Stimulated activated CD4-positive, alpha-beta T cell treated with anti-CD3 and anti-CD28 coated beads, Interleukin-1b, Interleukin-23, amount 100 ng/mL, for 1 hour (primary cell): ENCODE measurements at places on chromosomes 6 and 20.
A peak's percentile ranks its signal among the peaks of the same experiment; 100 is the strongest.

- DNase-seq: peak; percentile 12
Observed at GRCh38 chr6:25138233-25138933, 140.8 kb upstream of the CARMIL1 start.

DNA sequence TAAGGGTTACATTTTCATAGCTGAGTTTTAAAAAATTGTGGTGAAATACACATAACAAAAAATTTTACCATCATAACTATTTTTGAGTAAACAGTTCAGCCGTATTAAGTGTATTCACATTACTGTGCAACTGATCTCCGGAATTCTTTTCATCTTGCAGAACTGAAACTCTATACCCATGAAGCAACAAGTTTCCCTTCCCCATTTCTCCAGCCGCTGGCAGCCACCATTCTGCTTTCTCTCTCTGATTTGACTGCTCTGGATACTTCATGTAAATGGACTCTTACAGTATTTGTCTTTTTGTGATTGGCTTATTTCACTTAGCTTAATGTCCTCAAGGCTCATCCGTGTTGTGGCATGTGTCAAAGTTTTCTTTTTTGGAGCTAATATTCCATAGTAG is 341.6 kb downstream of the QKI start:
- DNase-seq: no peak

GRCh38 chr20:4883546-4883945 is 117.8 kb downstream of the SLC23A2 start:
- DNase-seq: no peak

- DNase-seq: peak; percentile 49
Observed at GRCh38 chr20:57389695-57390603, 1.2 kb upstream of the RBM38 start.

- DNase-seq: no peak
Observed at GRCh38 chr20:39359981-39360620, 398.0 kb downstream of the DHX35 start.

DNA sequence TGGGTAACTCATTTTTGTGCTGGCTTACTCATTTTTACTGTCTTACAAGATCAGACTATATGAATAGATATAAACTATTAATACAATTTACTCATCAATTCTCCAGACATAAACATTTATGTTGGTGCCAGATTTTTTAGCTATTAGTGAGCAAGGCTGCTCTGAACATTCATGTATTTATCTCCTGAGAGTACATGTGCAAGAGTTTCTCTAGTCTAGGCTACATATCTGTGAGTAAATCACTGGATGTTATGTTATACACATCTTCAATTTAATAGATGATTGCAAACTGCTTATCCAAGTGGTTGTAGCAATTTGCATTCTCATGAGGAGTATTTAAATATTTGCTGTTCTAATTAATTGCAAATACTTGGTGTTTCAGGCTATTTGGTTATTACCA is 687.1 kb downstream of the PTPRT start:
- DNase-seq: no peak

DNA sequence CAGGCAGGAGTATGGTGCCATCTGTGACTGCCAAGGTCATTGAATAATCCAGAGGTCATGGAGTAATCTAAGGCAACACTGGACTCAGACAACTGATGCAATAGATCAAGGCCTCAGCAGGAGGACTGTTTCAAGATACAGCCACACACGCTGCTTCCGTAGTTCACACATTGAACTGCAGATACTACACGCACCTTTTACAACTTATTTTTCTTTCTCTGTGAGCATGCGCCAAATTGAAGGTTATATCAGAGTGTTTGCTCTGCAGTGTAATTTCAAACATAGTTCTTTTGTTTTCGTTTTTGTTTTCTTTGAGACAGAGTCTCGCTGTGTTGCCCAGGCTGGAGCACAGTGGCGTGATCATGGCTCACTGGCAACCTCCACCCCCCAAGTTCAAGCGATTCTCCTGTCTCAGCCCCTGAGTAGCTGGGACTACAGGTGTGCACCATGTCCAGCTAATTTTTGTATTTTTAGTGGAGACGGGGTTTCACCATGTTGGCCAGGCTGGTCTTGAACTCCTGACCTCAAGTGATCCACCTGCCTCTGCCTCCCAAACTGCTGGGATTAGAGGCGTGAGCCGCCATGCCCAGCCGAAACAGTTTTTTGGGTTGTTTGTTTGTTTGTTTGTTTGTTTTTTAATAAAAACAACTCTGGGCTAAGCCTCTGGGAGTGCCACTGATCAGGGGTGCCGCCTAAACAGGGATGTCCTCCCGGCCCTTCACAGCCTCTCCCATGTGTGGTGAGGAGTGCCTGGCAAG is 96.6 kb upstream of the NAA20 start:
- DNase-seq: no peak

- no peak for DNase-seq
Observed at GRCh38 chr6:20835315-20836010, 301.2 kb downstream of the CDKAL1 start.

GRCh38 chr6:169222126-169222525 is 31.5 kb downstream of the THBS2 start:
- no peak for DNase-seq

GRCh38 chr6:138590796-138591709 is 91.8 kb upstream of the NHSL1 start:
- peak; percentile 4 for DNase-seq

GRCh38 chr20:24895431-24895830 is 53.6 kb upstream of the CST7 start:
- DNase-seq: no peak

- no peak for DNase-seq
Observed at GRCh38 chr20:33466303-33466646, 22.7 kb upstream of the SNTA1 start.
